Ureter (tissue), 1 donor: ENCODE measurements at places on chromosomes 4 and X. TPM values are rescaled to one million over a fixed set of nuclear protein-coding genes. Genes with fewer than 3 reads are reported as not detected.

DNA sequence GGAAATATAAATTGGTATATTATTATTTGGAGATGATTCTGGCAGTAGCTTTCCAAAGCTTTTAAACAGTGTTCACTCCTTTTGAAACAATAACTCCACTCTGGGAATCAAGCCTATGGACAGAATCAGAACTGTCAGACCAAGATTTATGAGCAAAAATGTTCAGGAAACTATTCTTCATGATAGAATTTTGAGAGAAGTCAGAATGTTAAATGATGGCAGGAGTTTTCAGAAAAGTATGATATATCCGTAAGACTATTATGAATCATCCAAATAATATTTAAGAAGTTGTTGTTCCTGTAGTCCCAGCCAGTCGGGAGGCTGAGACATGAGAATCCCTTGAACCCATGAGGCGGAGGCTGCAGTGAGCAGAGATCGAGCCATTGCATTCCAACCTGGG is 50.5 kb upstream of the ADGRG2 start:
- DNase-seq: no peak

- no peak for DNase-seq
These were observed 10.4 kb downstream of the SH3RF1 start for GRCh38 chr4:169260217-169260866.

DNA sequence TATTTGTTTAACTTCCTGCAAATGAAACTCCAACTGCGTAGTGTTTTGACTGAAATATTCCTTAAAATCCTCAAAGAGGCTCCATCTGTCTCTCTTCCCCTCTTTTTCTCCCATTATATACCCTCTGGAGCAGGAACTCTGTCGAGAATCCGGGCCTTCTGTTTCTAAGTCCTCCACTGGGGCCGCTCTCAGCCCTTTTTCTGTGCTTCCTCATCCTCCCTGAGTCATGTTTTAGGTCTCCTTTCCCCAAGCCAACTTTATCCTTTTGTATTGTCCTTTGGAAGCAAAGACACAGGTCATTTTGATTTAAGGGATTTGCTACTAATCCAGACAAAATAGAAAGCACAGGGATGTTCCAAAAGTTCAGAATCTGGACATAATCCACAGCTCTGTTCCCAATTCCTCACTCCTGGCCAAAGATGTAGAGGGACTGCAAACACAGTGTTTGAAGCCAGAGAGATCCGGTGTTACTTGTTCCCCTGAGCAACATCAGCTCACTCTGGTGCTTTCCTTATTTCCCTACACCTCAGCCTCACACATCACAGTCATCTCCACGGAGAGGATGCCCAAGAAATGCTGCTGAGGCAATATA is 131.0 kb upstream of the KLF3 start:
- DNase-seq: no peak

IGSF1 gene
- total RNA-seq: 0.18 TPM

DNA sequence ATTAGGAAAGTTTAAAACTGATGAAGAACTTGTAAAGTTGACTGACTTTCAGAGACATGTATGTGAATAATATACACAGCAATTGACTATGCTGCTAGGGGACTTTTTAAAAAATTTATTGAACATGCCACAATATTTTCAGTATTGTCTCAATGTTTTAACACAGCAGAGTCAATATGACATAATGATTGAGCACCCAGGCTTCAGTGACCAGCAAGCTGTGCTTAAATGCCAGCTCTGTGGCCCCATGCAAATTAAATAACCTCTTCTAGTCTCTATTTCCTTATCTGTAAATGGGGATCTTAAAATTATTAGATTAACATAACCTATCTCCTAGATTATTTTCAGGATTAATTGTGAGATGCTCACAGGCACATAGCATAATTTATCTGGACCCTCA is 56.8 kb upstream of the TXK start:
- no peak for DNase-seq

CT47B1 gene
- total RNA-seq: not detected

GRCh38 chr4:145861336-145862318 is 77.0 kb downstream of the ZNF827 start:
- no peak for DNase-seq

DNA sequence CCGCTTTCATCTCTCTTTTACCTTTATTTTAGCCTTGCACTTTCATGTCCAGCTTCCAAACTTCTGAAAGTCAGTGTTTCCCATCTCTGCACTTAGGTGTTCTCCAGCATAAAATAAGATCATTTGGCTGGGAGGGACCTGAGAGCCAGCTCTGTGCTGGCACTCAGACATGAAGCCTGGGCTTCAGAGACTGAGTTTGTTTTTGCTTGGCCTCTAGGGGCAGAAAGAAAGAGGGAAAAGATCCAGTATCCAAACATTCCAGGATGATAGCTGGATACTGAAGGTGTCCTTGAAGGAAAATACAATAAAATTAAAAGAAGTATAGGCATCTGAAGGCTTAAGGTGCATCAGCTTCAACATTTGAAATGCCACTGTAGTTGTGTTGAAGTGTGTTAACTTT is 202.4 kb upstream of the ZIC3 start:
- no peak for DNase-seq

- no peak for DNase-seq
These were observed 33.5 kb downstream of the PWWP3B start for GRCh38 chrX:106201502-106202178.

TCP11X2 gene
- not detected for total RNA-seq
